ENCODE measurements at places on chromosomes 6 and 20.
A peak's percentile ranks its signal among the peaks of the same experiment; 100 is the strongest.

GRCh38 chr6:38248500-38249234 is 391.1 kb downstream of the BTBD9 start:
- no peak for DNase-seq

DNA sequence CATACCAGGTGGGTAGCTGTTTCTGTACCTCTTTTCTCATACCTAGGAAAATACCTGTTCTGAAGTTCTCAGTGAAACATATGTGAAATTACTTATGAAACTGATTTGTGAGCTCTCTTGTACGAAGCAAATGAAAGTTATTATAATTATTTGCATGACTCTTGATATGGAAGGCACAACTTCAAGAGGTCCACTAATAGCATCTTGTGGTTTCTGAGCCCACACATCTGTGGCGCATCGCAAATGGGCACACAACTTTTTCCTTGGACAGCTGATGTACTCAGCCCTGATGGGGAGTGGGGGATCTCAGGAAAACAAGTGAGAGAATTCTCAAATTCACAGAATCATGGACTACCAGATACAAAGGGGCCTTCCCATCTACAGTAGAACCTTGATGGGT is 432.3 kb downstream of the CD83 start:
- DNase-seq, result no peak

GRCh38 chr20:48635361-48635760 is 192.4 kb downstream of the PREX1 start:
- no peak for DNase-seq

- no peak for DNase-seq
Measured at GRCh38 chr6:89934685-89935366, 40.6 kb downstream of the GJA10 start.

GRCh38 chr20:25378189-25378883 is 12.3 kb downstream of the ABHD12 start:
- DNase-seq, result no peak

GRCh38 chr20:34751453-34751852 is 47.3 kb downstream of the TP53INP2 start:
- no peak for DNase-seq

DNA sequence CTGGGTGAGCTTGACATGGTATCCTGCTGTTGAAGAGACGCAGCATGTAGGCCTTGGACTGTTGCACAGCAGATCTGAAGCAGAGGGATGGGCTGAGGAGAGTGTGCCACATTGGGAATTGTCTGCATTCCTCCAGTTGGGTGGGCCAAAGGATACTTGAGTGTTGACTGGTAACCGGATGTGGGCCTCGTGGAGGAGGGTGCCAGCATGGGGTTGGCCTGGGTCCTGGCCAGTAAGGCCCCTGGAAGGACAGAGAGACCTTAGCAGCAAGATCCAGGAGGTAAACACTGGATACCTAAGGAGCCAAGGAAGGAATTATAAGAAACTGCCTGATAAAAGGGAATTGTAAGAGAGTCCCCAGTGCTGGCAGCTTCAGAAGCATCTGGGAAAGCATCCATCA is 76.9 kb downstream of the FIG4 start:
- no peak for DNase-seq

DNA sequence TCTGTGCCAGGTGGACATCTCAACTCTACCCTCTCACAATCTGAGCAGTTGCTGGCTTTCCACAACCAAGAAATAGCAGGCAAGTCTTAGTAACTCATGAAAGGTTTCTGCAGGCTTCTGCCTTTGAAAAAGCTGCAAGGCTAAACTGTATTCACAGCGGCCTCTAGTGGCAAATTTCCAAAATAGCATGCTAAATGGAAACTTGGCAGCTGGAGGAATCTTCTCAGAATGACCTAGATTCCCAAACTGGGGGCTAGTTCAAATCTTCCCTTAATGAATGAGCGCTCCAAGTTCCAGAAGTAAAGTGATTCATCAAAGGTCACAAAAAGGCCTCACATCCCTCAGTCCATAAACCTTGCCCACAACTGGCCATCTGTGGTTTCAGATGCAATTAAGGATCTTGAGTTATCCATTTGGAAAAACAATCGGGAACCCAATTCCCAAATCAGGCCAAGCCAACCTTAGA is 11.9 kb upstream of the CPNE5 start:
- peak; percentile 86 for DNase-seq

- DNase-seq, result no peak
Measured at GRCh38 chr20:32945710-32946221, 58.5 kb downstream of the SUN5 start.

DNA sequence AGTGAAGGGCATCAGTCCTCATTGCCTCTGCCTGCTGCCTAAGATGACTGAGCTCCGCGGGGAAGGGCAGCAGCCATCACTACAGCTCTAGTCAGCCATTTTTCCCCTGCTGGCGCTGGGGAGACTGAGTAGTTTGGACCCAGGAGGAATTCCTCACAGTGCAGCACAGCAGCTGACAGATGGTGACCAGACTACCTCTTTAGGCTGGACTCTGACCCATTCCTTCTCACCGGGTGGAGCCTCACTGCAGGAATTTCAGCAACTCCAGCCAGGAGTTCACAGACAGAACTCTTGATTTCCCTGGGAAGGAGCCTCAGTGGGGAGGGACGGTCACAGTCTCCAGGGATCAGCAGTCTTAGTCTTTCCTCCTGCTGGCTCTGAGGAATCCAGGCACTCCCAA is 492.0 kb upstream of the MMS22L start:
- DNase-seq, result no peak

DNA sequence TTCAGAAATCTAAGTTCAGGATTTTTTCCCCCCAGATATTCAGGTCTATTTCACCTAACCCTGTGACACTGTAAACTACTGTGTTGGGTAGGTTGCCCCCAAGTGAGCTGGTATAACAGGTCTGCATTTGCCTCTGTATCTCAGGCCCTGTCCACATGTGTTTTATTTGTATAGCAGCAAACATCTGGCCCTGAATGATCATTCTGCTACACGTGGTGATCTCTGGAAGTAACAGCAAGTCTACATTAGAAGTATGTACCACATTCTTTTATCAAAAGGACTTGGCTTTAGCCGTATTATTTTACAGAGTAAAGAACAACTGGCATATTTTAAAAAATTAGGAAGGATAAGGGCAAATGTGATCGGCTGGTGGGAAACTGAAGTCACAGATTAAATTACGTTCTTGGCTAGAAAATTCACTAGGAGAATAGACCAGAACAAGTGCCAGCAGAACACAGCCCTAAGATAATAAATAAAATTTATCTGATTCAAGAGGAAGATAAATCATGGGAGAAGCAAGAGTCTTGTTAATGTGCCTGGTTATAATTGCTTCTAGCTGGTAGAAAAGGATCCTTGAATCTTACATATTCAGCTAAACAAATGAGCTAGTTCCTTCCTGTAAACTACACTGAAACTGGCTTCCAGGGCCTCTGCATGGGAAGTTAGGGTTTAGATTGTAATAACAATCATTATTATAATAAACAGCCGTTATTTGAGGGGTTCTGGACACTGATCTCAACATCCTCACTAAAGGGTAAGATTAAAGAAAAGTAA is 192.1 kb downstream of the SAMD5 start:
- DNase-seq, result no peak

DNA sequence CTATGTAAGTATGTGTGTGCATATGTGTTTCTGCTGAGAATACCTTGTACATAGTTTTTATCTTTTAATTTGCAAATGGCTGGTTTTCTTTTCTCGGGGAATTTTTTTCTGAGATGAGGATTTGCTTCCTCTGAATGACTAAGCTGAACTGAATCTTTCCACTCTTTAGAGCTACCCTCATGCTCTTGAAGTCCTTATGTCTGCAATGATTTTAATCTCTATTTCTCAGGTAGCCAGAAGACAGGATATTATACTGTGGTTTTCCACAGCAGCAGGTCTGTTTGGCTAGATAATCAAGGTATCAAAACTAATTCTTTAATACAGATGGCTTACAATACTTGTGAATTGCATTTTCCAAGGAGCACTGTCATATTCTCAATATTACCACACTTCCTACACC is 114.7 kb downstream of the PLCB1 start:
- no peak for DNase-seq

- no peak for DNase-seq
Measured at GRCh38 chr6:157126183-157127098, 196.9 kb downstream of the TMEM242 start.

- DNase-seq, result no peak
Measured at GRCh38 chr20:37395921-37396415, 50.0 kb downstream of the SRC start.

- no peak for DNase-seq
Measured at GRCh38 chr6:164502833-164503232, 806.6 kb downstream of the C6orf118 start.

GRCh38 chr6:109474995-109475394 is 8.0 kb downstream of the ZBTB24 start:
- DNase-seq, result no peak

All from GM04503 (cell line).